Cardiac fibroblast (primary cell): ENCODE measurements at places on chromosomes 3 and 15.

- DNase-seq: peak; percentile 72
These were observed 48.5 kb downstream of the ITGA11 start for GRCh38 chr15:68383161-68384074.

GRCh38 chr3:18716821-18717220, 291.7 kb upstream of the SATB1 start:
- peak; percentile 28 for DNase-seq

DNA sequence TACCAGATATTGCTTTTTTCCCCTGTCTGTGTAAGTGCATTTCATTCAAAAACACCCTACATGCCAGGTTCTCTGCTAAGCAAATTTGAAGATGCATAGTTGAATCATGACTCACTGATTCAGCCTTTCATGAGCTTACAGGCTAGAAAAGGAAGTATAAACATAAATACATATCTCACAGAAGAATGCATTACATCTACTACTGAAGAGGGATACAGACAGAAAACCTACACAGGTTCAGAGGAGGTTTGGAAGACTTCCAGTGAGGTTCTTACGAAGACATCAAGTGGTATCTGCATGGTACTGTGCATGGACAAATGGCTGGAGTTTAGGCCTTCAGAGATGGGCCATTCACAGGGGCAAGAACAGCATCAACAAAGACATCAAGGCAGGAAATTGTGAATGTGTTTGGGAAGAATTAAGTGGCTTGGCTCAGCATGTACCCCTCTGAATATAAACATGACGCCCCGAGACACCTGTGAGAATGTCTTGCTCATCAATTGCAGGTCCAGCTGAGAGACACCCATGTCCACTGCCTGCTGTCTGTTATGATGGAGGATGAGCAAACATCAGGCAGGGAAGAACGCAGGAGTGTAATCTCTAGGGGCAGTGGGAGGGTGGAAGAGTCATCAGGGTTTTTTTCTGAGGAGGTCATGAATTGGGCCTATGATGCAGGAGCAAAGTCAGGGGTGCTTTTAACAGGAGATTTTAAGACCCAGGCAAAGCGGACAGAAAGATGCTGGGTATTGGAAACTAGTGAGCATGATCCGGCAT, 105.1 kb upstream of the GALNT15 start:
- peak; percentile 96 for DNase-seq

GRCh38 chr3:4821975-4822374, 157.3 kb upstream of the BHLHE40 start:
- no peak for DNase-seq

GRCh38 chr3:136928240-136928639, 29.5 kb upstream of the IL20RB start:
- DNase-seq: no peak

- peak; percentile 78 for DNase-seq
These were observed 29.2 kb downstream of the NEO1 start for GRCh38 chr15:73081321-73081958.

DNA sequence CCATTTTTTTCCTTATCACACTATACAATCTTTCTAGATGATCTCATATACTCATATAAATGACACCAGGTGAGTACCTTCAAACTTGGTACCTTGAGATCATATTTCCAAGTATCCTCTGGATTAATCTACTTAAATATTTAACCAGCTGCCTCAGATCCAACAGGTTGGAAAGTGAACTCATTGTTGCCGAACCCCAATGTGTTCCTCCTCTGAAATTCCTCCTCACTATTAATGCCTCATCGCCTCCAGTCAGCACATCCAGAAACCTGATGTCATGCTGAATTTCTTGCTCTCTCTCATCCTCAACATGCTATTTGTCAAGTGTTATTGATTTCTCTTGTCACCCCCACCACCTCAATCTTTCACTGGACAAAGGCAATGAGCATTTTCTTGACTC, 221.8 kb downstream of the FMN1 start:
- no peak for DNase-seq

DNA sequence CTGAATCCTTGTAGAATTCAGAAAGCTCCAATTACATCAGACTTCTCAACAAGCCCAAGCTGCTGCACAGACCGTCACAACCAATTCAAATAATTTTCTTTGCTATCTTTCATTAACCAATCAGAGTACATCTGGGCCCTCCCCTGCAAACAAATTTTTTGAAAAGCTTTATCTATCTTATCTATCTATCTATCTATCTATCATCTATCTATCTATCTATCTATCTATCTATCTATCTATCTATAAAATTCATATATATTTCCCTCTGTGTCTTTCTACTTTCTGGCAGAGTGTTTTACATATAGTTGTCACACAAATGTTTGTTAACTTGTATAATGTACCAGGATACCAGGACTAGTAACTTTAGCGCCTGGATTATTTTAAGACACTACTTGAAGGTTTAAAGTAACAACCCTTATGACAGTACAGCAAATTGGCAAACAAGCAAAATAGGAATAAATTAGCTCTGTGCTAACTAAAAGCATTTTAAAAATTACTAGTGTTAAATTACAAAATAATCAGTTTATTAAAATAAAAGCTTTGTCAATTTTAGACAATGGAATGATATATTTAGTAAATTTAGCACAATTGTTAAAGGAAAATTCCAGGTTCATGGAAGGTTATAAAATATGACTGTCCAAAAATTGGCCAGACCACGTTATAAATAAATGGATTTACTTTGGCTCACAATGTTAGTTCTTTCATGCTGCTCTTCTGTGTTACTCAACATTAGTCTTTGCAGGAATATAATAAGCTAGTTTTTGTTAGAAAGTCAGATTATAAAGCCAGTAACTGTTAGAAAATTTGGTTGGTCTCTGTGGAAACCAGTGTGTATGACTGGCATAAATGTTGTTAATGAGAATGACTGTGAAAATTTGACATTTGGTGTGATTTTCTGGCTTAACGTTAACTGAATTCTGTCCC, 138.6 kb downstream of the SUCNR1 start:
- no peak for DNase-seq
